ENCODE measurements at places on chromosomes 3 and 15. TPM values are rescaled to one million over a fixed set of nuclear protein-coding genes. Genes with fewer than 3 reads are reported as not detected.
A peak's percentile ranks its signal among the peaks of the same experiment; 100 is the strongest.

GRCh38 chr3:157336252-157337009 is 100.2 kb upstream of the PTX3 start:
- no peak for DNase-seq

DNA sequence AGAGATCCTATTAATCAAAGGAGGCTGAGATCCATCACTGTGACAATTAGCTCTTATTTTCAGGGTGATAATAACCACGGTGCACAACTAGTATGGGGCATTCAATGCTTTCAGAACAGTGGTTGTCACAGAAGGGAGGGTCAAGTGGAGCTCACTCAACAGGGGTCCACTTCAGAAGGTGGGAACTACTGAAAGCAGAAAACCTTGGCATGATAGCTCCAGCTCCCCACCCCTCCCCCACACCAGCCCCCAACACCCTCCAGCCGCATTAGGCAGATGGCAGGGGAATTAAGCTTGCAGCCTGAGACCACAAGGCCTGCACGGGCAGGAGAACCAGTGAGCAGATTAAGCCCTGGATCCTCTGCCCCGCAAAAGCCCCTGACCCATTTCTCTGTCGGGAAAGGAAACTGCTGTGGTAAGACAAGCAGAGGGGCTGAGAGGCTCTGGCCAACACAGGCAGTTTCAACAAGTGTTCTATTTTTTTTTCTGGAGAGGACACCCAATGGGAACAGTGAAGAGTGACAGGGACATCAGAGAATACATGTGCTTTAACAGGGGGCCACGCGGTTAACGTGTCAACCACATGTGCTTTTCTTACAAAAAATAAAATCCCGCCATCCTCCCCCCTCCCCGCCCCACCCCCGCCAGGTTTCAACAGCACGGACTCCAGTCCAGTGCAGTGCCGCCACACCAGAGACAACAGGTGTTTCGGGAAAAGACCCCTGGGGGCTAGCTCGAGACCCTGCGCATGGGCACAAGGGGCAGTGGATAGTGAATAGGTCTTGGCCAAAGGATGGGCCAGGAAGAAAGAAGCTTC is 997 bp downstream of the FYCO1 start:
- no peak for DNase-seq

DNA sequence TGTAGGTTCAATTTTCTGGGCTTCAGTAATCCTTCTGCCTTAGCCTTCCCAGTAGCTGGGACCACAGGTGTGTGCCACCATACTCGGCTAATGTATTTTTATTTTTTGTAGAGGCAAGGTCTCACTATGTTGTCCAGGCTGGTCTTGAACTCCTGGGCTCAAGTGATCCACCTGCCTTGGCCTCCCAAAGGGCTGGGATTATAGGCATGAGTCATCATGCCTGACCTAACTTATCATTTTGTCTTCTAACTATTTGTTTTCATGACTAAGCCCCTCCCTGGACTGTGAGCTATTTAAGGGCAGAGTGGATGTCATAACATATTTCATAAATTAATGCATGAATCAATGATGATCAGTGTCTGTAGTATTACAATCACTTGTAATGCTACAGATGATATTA is 56.1 kb upstream of the PIAS1 start:
- DNase-seq: peak; percentile 14

The CLEC3B gene
- total RNA-seq: 0.55 TPM

- peak; percentile 57 for DNase-seq
These were observed 371.7 kb upstream of the GBE1 start for GRCh38 chr3:82133070-82133606.

The SAMMSON gene
- total RNA-seq: not detected

GRCh38 chr3:150249779-150250470 is 158.2 kb upstream of the TSC22D2 start:
- no peak for DNase-seq

The ALDH1L1 gene
- 2.4 TPM for total RNA-seq

DNA sequence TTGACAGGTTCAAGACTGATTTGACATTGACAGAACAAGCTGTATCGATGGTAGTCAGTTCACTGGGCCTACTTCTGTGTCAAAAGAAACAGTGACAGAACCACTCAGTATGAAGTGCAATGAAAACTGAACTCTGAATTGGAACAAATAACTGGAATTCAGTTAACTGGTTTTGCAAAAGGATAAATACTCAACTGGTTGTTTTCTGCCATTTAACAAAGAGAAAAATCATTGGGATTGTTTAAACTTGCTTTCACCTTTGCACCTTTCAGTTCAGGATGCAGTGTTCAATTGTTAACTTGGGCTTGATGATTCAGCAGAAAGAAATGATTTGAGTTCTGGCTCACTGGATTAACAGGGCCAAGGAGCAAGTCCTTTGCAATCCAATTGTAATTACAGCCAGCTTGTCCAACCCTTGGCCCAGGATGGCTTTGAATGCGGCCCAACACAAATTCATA is 4.9 kb downstream of the BTD start:
- DNase-seq: peak; percentile 96

GRCh38 chr3:116141724-116142123 is 303.6 kb downstream of the LSAMP start:
- DNase-seq: peak; percentile 54

GRCh38 chr3:152235709-152236298 is 32.9 kb upstream of the MBNL1 start:
- DNase-seq: peak; percentile 85

The NANOGP8 gene
- total RNA-seq: not detected

- no peak for DNase-seq
These were observed 191.7 kb downstream of the GOLGA6L6 start for GRCh38 chr15:20349774-20350498.

DNA sequence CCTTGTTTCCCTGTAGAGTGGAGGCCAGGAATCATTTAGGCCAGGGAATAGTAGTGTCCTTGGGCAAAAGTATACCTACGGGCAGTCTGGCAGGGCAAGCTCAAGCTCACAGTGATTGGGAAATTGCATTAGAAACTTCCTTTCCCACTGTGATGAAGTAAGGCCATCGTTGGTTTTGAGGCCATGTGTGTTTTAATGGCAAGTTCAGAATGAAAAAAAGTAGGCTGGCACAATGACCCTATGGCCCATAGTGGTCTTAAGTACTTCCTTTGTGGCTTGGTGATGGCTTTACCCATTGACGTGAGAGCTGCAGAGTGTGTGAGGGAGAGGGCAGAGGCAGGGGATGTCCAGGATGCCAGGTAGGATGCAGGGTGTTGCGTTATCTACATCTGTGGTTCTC is 28.8 kb downstream of the LIMD1 start:
- DNase-seq: no peak

- no peak for DNase-seq
These were observed 45.1 kb downstream of the RAB11A start for GRCh38 chr15:65914386-65914785.

- DNase-seq: peak; percentile 21
These were observed 143.7 kb downstream of the NR1D2 start for GRCh38 chr3:24088782-24089181.

DNA sequence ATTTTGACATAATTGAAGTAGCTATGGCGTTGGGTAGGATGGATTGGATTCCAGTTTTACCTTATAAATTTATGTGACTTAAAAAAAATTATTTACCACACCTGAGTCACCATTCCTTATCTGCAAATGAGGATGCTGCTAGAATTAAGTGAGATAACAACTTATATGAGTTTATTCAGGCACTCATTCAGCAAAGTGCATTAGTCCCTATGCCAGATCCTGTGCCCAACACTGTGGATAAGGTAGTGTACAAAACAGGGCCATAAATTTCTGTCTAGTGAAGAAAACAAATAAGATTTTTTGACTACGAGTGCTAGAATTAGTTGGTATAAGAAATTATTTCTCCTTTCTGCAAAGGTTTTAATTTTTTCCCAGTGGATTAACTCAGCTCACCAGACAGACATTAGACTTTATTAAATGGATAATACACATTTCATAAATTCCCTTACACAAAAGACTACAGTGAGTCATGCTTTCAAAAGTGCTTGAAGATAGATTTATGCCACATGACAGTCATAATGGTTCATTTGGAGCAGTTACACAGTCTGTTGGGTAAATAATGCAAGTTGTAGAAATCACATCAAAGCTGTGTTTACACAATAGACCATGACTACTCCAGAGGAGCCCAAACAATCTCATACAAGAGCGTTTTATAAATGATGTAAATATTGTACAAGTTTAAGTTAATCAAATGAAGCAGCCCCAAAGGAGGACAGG is 129.9 kb upstream of the TGFBR2 start:
- DNase-seq: peak; percentile 74

DNA sequence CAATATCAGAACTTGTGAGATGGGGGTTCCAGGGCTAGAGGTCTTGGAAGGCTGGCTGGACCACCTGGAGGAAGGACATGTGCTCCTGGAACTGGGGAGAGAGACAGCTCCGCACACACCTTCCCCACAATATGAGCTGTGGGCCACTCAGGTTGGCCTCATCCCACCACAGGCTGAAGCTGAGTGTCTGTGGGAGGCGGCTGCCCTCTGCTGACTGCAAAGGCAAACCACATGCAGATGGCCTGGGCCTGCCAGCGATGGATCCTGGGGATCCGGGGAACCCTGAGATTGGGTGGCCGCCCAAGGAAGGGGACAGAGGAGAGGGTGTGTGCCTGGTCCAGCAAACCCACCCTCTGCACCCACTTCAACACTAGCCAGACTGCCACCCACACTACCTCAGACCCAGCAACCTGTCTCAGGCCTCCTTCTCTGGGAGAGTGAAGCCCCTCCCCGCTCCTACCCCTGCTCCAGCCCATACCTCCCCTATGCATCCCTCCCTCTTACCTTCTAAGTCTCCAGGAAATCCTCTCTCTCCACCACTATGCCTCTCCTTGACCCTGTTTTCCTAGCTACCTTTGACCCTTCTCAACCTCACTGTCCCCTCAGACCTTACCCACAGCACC is 44.8 kb downstream of the CYP11A1 start:
- peak; percentile 27 for DNase-seq

DNA sequence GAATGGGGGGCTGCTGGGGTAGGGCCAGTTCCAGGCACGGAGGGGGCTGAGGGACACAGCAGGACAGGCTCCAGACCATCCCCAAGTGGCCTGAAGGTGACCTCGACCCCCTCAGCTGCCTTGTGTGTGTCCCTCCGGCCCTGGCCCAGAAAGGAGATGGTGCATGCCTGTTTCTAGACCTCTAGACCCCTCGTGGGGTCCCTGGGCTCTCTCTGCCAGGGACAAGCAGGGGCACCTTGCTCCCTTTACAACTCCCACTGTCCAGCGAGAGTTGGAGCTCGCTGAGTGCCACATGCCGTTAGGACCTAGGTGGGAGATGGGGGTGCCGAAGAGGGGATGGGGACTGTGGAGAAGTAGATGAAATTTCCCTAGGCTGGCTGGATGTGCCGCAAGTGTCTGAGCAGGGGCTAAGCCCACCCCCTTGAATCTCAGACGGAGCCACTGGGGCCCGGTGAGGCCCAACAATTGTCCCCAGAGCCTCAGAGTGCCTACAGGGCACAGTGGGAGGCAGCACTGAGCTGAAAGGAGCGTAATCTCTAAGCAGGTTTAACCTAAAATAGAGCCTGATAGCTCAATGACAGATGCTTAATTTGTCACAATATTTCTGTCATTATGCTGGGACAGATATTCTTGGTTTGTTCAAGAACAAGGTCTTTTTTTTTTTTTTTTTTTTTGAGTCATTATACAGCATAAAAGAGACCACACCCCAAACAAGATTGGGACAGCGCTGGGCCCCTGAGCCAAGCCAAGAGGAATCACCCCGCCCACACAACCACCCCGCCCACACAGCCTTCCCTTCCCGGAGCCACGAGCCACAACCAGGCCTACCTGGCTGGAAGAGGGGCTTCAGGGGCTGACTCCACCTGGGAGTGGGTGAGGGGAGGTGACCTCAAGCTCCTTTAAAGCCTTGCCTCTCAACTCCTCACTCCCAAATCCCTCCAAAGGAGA is 23.6 kb upstream of the KLF13 start:
- no peak for DNase-seq

GRCh38 chr3:184228376-184229137 is 828 bp upstream of the VWA5B2 start:
- no peak for DNase-seq

The ERICH6 gene
- not detected for total RNA-seq

GRCh38 chr3:20376665-20377217 is 190.7 kb upstream of the SGO1 start:
- DNase-seq: no peak

The HGD gene
- 91.5 TPM for total RNA-seq

- DNase-seq: no peak
These were observed 25.0 kb downstream of the VIPR1 start for GRCh38 chr3:42527368-42527917.

All from renal cortical epithelial cell (primary cell).